ENCODE measurements at places on chromosomes 2 and 18.

GRCh38 chr2:127932199-127932876 is 46.6 kb upstream of the AMMECR1L start:
- peak; percentile 81 for DNase-seq

- DNase-seq: no peak
These were observed 97.0 kb downstream of the XRCC5 start for GRCh38 chr2:216206041-216206703.

GRCh38 chr18:63488160-63488559 is 11.4 kb downstream of the SERPINB5 start:
- no peak for DNase-seq

DNA sequence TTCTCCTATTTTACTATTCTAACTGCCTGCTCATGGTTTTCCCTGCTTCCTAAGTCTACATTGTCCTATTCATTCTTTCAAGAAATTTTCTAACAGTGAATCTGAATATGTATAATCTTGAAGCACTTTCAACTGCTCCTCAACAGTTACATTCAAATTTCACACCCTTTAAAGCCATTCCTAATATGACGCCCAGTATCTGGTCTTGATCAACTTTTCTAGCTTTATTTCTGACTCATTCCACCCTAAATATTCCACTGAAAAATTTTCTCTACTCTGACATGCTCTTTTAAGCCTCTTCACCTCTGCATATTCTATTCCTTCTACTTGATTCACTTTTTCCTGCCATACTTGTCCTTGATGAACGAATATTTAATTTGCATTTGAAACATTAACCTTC is 1893.9 kb upstream of the PIK3C3 start:
- DNase-seq: no peak

DNA sequence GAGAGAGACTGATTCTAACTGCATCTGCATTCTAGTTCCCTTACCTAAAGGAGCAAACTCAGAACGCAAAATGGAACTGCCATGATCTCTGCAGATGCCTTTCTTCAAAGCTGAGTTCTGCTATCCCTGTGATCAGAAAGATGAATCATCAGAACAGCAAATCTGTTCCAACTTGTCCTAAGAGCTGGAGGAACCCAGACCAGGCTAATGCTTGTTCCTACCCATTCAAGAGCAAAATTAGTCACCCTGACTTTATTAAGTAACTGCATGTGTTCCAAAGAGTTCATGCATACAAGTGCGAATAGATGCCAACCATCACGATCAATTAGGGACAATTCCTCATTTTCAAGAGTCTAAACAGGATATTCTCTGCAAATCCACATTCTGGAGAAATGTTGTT is 46.5 kb downstream of the MBP start:
- peak; percentile 59 for DNase-seq

GRCh38 chr2:166464187-166464586 is 29.9 kb downstream of the SCN7A start:
- no peak for DNase-seq

DNA sequence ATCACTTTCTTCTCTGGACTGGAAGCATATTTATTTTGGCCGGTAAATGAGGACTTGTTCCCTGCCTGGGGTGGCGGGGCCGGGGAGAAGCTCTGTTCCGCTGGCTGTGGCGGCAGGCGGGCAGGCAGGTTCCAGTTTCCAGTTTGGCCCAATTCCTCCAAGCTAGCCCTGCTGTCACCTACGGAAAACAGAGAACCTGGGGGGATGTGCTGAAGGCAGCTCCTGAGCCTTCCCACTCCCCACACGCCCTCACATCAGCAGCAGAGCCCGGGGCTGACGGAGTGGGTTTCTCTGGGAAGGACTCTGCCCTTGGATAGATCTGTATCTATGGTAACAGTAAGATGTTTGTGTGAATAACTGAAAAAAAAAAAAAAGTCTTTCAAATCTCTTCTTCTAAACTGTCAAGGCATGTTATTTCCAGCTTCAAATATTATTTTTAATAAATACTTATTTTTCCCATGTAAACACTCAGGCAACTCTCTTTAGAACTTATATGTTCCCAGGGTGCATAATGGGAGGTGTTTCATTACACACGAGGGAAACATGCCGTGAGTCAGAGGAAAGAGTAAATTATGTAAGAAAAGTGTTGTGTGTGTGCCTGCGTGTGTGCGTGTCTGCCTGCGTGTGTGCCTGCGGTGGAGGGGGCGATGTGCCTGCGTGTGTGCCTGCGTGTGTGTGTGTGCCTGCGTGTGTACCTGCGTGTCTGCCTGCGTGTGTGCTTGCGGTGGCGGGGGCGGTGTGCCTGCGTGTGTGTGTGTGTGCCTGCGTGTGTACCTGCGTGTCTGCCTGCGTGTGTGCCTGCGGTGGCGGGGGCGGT is 116.1 kb upstream of the ZNF516 start:
- peak; percentile 53 for DNase-seq

DNA sequence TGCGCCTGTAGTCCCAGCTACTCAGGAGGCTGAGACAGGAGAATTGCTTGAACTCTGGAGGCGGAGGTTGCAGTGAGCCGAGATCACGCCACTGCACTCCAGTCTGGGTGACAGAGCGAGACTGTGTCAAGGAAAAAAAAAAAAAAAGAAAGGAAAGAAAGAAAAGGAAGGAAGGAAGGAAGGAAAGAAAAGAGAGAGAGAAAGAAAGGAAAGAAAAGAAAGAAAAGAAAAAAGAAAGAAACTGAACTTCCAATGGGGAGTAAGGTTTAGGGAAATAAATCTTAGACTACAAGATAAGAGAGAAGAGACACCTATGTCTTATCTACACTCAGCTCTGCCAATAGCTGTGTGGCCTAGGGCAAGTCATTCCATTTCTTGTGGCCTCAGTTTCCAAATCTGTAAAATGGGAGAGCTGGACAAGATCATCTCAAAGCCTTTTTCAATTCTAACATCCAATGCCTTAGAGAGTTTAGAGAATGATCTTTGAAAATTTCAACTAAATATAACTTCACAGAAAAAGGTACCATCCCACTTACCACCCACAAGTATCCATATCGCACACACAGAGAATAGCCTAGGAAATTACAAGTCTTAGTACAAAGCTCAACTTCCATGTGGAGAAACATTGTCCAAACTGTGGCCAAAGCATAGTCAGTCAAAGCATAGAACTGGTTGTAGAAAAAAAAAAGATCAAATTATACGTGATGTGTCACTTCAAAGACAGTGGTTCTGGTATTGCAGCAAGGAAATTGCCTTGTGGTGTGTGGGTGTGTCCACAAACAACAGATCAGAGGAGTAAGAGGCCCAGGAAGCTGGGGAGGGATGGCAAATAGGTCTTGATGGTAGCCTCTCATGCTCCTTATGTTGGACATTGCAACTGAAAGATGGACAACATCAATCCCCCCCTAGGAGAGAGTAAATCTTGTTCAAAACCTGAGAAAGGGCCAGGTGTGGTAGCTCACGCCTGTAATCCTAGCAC is 42.4 kb downstream of the SLC14A2 start:
- DNase-seq: peak; percentile 16

DNA sequence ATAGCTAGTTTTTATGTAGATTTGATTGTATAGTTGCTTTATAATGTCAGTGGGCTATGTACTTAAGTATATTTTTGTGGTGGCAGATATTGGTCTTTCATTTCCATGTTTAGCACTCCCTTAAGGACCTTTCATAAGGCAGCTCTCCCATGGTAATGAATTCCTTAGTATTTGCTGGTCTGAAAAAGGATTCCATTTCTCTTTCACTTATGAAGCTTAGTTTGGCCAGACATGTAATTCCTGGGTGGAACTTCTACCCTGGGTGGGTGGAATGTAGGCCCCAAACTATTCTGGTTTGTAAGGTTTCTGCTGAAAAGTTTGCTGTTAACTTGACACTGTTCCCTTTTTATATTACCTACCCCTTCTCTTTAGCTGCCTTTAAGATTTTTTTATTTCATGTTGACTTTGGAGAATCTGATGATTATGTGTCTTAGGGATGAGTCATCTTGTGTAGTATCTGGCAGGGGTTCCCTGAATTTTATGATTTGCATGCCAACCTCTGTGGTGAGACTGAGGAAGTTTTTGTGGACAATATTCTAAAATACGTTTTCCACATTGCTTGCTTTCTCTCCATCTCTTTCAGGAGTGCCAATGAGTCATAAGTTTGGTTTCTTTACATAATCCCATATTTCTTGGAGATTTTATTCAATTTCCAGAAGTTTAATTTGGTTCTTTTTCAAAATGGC is 65.4 kb upstream of the VRK2 start:
- peak; percentile 69 for DNase-seq

GRCh38 chr2:190221429-190221828 is 98.2 kb downstream of the HIBCH start:
- no peak for DNase-seq

DNA sequence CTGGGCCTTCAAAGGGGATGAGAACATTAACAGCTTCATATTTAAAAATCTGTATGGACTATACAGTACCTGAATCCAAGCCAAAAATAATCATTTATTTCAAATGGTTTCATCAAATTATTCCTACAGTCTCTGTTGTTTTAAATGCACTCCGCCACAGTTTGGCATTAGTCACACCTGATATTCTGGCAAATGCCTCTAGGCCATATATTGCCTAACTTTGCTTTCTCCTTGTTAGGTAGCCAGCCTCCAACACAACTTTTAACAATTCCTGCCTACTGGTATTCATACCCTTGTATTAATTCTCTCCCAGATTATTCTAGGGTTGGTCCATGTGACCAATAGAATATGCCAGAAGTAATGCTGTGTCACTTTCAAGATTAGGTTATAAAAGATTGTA is 146.6 kb upstream of the FANCL start:
- no peak for DNase-seq

GRCh38 chr2:173666171-173666888 is 298.8 kb downstream of the SP3 start:
- DNase-seq: no peak

GRCh38 chr2:10392951-10393639 is 55.0 kb downstream of the ODC1 start:
- no peak for DNase-seq

GRCh38 chr2:64192664-64193105 is 48.5 kb upstream of the PELI1 start:
- DNase-seq: no peak

GRCh38 chr2:168604252-168604651 is 148.2 kb downstream of the CERS6 start:
- no peak for DNase-seq

- DNase-seq: no peak
These were observed 806 bp upstream of the MYT1L start for GRCh38 chr2:2331881-2332280.

DNA sequence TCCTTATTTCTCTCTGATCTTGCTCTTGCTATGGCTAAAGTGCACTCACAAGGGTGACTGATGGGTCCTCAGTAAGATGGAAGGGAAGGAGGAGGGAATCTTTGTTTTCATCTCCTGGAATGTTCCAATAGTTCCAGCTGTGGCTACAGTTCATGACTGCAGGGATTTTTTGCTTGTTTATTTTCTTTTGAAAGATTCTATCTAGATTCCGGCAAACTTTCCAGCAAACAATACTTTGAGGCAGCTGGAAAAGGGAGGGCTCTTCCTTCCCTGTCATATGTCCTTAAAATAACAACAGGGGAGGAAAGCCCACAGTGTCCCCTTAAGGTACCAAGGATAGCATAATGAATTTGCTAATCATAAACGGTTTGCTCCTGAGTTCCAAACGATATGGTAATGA is 111.3 kb upstream of the SLC14A2 start:
- no peak for DNase-seq

- peak; percentile 16 for DNase-seq
These were observed 246.5 kb upstream of the SPRED2 start for GRCh38 chr2:65678779-65679391.

DNA sequence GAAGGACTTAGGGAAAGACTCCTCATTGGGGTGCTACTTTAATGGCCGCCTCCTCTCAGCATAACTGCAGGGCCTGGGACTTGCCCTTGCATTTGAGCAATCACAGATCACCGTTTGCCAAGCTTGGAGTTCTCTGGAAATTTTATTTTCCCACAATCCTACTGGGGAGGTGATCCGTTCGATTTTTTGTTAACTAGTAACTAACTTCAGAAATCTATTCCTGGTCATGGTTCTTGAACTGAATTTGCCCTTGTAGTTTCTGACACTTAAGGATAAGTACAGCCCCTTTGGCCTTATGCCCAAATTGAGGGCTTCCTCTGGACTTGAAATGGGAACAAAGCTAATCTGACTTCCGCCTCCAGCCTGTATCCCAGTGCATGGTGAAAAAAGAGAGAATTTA is 60.5 kb upstream of the ST3GAL5 start:
- DNase-seq: no peak

GRCh38 chr2:60811491-60812375 is 55.7 kb downstream of the PAPOLG start:
- DNase-seq: no peak

DNA sequence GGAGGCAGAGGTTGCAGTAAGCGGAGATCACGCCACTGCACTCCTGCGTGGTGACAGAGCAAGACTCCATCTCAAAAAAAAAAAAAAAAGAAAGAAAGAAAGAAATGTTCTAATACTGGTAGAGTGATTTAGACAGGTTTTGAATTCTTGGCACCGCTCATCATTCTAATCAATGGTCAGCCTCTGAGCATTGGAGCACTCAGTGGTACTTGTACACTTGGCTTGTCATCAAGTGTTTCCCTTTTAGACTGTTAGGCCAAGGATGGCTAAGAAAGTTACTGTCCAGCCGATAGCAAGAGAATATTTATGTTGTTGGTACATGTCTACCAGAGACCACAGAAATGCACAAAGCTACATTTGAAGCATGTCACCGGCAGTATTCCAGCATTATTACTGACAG is 444.1 kb upstream of the RAB12 start:
- DNase-seq: no peak

- peak; percentile 42 for DNase-seq
These were observed 526.5 kb downstream of the FBXO15 start for GRCh38 chr18:73621091-73621490.

GRCh38 chr18:45275367-45276113 is 339.7 kb upstream of the SLC14A2 start:
- peak; percentile 35 for DNase-seq

DNA sequence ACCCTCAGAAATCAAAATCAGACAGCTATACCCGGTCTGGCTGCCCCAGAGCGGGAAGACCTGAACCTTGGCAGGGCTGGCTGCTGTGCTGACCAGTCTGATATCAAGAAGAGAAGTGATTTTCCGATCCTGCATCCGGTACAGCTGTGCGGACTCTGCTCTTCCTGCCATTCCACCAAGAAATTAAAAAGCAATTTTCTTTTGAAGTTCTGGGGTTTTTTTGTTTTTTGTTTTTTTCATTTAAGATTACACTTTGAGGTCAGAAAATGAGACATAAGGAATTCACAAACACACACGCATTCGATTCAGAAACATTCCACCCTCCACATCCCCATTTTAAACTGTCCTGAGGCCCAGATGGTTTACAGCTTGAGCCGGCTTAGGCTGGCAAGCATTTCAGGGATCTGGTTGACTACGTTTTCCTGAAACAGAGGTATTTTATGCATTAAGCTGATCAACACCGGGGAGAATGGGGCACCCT is 156.5 kb downstream of the COL6A3 start:
- peak; percentile 71 for DNase-seq

DNA sequence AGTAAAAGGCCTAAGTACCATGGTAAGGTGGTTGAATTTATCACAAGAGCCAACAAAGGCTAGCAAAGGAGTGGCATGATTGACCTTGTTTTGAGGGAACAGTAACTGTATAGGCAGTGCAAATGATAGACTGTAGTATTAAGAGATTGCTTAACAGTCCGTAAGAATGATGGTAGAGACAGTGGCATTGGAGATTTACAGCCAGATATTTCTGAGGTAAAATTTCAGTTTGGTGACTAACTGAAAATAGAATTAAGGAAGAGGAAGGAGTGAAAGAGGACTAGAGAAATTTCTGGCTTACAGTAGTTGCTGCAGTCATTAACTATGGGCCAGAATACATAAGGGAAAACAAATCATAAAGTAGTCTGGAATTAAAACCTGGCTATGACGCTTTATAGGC is 4.4 kb upstream of the BAZ2B start:
- no peak for DNase-seq
